ENCODE measurements at places on chromosomes 12 and 14. TPM values are rescaled to one million over a fixed set of nuclear protein-coding genes. Genes with fewer than 3 reads are reported as not detected.

DNA sequence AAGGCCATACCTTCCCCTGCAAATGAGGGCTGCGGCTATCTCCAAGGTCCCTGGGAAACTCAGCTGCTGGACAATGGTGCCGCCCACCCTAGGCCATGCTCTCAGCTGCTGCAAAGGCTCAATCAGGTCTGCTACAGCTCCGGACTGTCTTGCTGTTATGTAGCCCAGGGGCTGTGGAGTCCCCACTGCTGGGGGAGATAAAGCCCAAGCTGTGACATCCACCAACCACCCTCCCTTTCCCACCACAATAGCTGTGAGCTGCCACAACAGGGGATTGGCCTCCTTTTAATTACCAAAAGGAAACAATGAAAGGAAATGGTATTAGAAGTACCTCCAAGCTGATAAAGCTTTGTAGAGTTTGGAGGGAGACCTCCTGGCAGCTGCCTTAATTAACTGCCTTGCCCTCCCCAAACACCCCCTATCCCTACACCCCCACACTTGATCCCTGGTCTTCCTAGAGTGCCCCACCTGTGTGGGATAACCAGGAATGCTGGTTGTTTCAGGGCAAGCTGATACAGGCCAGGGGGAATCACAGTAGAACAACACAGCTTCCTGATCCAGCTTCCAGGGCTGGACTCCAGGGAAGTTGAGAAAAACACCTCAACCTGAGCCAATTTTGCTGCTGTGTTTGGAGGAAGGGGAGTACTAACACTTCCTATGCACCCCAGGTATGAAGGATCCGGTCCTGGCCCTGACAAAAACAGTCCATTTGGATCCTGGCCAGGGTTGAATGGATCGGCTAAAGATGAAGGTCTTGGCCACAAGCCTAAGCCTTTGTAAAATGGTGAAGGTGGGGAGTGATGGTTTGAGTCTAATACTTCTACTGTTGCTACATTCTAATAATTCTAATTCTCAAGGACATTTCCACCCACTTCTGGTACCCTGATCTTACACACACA, at the start of gene VWF:
Gene VWF (minus strand): TSS at position 260 of the 899 bp plus-strand sequence. CDS start 1,474 bp downstream, outside the sequence.
- H3K27me3 ChIP-seq, result no peaks in the 10 kb centered on the region
- peak; percentile 66 for DNase-seq
- H3K4me3 ChIP-seq, result peak within 1 kb of the TSS; percentile 48
- peak within 1 kb of the TSS; percentile 81 for H3K27ac ChIP-seq
- peaks cover 7% of the 10 kb centered on the region for H3K36me3 ChIP-seq

- no peaks in the 10 kb centered on the region for H3K36me3 ChIP-seq
- H3K4me1 ChIP-seq, result no peaks in the 10 kb centered on the region
- no peaks in the 10 kb centered on the region for H3K27me3 ChIP-seq
- DNase-seq, result no peak
These were observed 161.1 kb downstream of the PPFIA2 start for GRCh38 chr12:81597928-81598604.

GRCh38 chr14:72883961-72884360, 9.9 kb downstream of the DPF3 start:
- H3K27me3 ChIP-seq, result no peaks in the 10 kb centered on the region
- DNase-seq, result no peak
- H3K36me3 ChIP-seq, result no peaks in the 10 kb centered on the region
- H3K4me1 ChIP-seq, result peaks cover 5% of the 10 kb centered on the region
- H3K27ac ChIP-seq, result no peak overlapping the region

The LRTM2 gene
- not detected for total RNA-seq

The BCL2L2 gene
- total RNA-seq, result 38.8 TPM

The CELA1 gene
- not detected for total RNA-seq

The CLECL1 gene
- total RNA-seq, result not detected

DNA sequence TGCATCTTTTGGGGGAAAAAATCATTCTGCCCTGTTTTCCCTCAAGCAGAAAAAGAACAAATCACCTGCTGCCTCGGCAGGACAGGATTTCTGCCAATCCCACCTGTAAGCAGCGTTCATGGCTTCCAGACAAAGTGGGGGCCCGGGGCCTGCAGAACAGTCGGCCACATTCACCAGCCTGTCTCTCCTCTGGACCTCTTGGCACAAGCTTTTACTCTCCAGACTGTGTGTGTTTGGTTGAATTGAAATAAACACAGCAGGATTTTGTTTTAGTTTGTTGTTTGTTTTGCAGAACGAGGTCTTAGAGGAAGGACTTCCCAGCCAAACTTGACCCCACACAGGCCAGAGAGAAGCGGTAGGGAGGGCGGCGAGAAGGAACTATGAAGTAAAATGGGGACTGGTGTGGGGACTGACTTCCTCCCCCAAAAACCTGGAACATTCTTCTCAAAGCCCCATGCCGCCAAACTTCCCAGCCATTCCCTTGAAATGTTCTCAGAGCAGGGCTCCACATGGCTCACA, 41.7 kb upstream of the FOS start:
- H3K27me3 ChIP-seq, result no peaks in the 10 kb centered on the region
- peak overlapping the region; percentile 88 for H3K27ac ChIP-seq
- H3K4me1 ChIP-seq, result peaks cover 39% of the 10 kb centered on the region

- peaks cover 4% of the 10 kb centered on the region for H3K4me1 ChIP-seq
- H3K36me3 ChIP-seq, result no peaks in the 10 kb centered on the region
- DNase-seq, result no peak
- H3K27ac ChIP-seq, result no peak overlapping the region
- H3K4me3 ChIP-seq, result no peak overlapping the region
These were observed 81.1 kb upstream of the CCDC198 start for GRCh38 chr14:57574617-57575288.

The KCNJ8 gene
- total RNA-seq, result 60.2 TPM

GRCh38 chr14:77883131-77883846, 83.4 kb downstream of the ADCK1 start:
- H3K4me1 ChIP-seq, result peaks cover 9% of the 10 kb centered on the region
- H3K4me3 ChIP-seq, result no peak overlapping the region
- H3K27me3 ChIP-seq, result no peaks in the 10 kb centered on the region
- no peak for DNase-seq

DNA sequence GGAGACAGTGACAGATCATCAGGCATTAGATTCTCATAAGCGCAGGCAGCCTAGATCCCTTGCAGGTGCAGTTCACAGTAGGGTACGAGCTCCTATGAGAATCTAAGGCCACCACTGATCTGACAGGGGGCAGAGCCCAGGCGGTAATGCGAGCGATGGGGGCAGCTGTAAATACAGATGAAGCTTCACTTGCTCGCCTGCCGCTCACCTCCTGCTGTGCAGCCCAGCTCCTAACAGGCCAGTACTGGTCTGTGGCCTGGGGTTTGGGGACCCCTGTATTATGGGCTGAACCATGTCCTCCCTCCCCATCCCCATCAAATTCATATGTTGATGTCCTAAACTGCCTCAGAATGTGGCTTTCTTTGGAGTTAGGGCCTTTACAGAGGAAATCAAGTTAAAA, 63.2 kb downstream of the NOS1 start:
- no peak overlapping the region for H3K27ac ChIP-seq
- H3K4me3 ChIP-seq, result no peak overlapping the region
- no peaks in the 10 kb centered on the region for H3K36me3 ChIP-seq
- DNase-seq, result no peak
- no peaks in the 10 kb centered on the region for H3K4me1 ChIP-seq

The GPR137C gene
- 0.99 TPM for total RNA-seq

The LBHD2 gene
- not detected for total RNA-seq

The RPGRIP1 gene
- total RNA-seq, result 0.12 TPM

DNA sequence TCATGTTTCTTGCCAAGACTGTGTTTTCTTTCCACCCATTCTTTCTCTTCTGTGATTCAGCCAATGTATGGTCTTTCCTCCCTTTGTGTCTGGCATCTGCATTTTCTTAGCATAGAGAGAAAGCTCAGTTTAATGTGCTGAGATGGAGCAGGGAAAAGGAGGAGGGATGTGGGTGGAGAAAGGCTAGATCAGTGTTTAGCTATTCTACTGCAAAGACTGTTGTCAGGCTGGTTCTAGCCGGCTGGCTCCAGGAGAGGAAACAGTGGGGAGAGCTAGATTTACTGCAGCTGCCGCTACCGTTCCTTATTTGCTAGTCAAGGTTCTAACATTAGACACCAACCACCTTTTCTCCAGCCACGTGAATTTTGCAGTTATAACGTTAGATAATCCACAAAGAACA, 5.2 kb upstream of the RIMKLB start:
- H3K27me3 ChIP-seq, result no peaks in the 10 kb centered on the region
- peak; percentile 54 for DNase-seq
- H3K4me1 ChIP-seq, result peaks cover 28% of the 10 kb centered on the region
- no peaks in the 10 kb centered on the region for H3K36me3 ChIP-seq
- no peak overlapping the region for H3K27ac ChIP-seq
- no peak overlapping the region for H3K4me3 ChIP-seq

- no peak overlapping the region for H3K27ac ChIP-seq
- no peaks in the 10 kb centered on the region for H3K36me3 ChIP-seq
- no peak for DNase-seq
- H3K27me3 ChIP-seq, result no peaks in the 10 kb centered on the region
These were observed 130.7 kb downstream of the NTF3 start for GRCh38 chr12:5562581-5562980.

All from heart left ventricle (tissue), 16 donors.